ENCODE measurements at places on chromosomes 3 and 15.

- no peak for DNase-seq
These were observed 18.2 kb upstream of the GJD2 start for GRCh38 chr15:34773013-34773412.

DNA sequence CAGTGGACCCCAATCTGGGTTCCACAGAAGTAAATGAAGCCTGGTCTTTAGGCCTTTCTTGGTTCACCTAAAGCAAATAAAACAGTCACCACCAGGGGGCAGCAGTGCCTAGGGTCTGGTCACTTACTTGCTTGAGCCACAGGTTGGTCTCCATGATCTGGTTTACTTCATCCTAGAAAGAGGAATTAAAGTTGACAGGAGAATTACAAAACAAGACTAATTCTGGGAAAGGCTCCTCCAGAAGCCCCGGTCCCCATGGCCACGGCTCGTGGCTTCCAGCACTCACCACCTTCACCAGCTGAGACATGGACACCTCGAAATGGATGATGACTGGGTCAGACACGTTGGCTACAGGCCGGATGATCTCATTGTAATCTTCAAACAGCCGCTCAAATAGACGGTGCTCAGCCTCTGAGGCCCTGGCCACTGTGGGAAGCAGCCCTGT lies 2.3 kb downstream of the CHRNA3 start:
- DNase-seq, result peak; percentile 66

DNA sequence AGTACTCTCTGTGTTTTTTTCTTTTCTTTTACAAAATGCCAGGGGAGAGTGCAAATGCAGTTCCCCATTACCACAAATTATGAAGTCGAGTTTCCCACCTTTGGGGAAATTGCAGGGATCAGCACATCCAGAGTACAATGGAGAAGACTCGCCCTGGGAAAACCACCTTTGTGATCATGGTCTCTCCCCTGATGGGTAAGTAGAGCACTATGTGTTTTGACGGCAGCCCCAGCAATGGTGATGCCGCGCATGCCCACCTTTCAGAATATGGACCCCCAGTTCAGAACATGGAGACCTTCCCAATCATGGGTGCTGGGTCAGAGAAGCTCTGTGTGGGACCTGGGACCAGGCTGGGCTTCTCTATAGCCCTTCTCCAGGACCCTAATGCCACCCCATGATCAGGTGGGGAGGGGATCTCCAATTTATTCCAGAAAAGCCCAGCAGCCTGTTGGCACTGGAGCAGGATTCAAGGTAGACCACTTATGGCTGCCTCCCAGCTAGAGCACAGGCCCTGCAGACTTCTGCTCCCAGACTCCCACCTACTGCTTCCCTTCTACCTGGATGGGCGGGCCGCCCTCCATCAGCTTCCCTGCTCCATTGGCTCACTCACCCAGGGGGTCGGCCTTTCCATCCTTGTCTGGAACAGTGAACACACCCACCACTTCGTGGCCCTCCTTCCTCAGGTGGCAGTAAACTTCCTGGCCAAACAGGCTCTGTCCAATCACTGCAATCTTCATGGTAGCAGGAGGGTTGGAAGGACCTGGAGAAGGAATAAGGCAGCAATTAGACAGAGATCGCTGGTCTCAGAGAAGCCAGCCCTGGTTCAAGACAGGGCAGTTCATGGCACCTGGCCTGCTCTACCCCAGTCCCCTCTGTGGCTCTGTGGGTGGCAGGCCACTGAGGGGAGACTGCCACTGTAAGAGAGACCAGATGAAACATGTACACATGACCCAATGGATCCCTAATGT lies 19.9 kb downstream of the ALDH1L1 start:
- no peak for DNase-seq

DNA sequence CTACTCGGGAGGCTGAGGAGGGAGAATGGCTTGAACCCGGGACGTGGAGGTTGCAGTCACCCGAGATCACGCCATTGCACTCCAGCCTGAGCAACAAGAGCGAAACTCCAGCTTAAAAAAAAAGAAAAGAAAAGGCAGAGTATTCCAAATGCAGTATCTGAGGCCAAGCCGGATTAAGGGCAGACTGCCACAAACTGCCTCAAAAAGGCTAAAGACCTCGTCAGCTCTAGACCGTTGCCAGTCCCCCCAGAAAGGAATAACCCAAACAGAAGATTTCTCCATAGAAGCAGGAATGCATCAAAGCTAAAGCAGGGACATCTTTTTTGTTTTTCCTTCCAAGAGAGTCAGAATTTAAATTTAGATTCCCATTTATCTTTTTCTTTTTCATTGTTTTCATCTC lies 72.9 kb downstream of the TM4SF4 start:
- no peak for DNase-seq

DNA sequence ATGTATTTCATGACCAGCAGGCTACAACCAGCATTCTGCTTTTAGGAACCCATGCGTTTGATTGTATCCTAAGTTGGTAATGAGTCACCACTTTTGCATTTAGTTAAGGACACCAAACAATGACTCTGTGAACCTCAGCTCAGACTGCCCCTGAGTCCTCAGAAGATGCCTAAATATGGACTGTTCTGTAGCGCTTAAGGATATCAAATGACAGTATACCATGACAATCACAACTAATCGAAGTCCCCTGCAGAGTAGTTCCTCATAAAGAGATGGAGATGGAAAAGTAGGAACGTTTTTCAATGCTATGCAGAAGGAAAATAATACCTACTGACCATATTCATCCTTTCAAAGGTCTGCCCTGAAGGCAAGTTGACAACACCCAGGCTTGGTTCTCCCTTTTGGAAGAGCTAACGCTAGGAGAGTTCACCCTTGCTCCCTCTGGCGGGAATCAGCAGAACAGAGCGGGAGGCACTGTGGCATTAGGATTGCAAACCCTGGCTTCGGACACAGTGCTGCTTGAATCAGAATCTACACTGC lies 508.6 kb downstream of the FHIT start:
- DNase-seq, result no peak

- DNase-seq, result no peak
These were observed 26.9 kb downstream of the DNASE1L3 start for GRCh38 chr3:58183891-58184290.

DNA sequence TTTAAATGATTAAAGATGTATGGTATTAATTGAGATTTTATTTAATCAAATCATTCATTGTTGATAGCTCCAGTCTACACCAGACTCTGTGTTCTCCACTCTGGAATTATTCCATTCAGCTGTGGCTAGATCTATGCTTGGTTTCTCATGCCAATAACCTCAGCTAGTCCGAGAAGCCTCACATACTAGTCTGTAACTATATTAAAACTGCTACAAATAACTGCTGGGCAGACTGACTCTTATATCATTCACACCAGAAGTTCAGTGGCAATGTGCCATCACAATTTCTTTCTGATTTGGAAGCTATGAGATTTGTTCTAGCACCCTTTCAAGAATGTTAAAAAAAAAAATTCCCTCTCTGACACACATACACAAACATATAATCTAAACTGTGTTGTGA lies 947.3 kb downstream of the ROBO1 start:
- no peak for DNase-seq

- DNase-seq, result no peak
These were observed 59.8 kb downstream of the CHCHD4 start for GRCh38 chr3:14064910-14065309.

- no peak for DNase-seq
These were observed 27.8 kb downstream of the ATP1B3 start for GRCh38 chr3:141904203-141904602.

- DNase-seq, result no peak
These were observed 118.6 kb upstream of the PRR20G start for GRCh38 chr3:127406309-127407025.

DNA sequence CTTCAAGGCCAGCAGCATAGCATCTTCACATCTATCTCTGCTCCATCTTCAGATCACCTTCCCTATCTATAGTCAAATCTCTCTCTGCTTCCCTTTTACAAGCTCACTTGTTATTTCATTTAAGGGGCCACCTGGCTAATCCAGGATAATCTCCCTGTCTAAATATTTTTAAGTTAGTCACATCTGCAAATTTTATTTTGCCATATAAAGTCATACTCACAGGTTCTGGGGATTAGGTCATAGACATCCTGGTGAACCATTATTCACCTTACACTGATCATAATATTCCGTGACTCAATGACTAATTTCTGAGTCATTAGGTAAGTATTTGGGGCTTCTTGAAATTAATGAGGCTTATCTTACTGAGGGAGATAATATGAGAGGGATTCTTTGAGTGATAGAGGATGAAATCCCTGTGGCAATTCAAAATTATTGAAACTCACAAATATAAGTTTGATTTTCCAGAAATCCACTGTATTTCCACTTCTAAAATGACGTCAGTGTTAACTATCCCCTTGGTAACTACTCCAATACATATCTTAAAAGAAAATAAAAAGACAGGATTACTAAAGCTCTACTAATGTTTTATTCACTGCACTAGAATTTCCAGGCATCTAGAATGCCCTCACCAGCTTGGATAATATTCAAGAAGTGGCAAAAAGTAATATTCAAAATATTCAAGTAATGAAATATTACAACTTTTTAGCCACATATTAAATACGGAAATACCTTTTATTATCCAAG lies 93.7 kb upstream of the RBMS3 start:
- no peak for DNase-seq

GRCh38 chr3:119357190-119357589 lies 63.0 kb downstream of the ARHGAP31 start:
- no peak for DNase-seq

GRCh38 chr3:14602804-14603644 lies 48.5 kb upstream of the CCDC174 start:
- no peak for DNase-seq

DNA sequence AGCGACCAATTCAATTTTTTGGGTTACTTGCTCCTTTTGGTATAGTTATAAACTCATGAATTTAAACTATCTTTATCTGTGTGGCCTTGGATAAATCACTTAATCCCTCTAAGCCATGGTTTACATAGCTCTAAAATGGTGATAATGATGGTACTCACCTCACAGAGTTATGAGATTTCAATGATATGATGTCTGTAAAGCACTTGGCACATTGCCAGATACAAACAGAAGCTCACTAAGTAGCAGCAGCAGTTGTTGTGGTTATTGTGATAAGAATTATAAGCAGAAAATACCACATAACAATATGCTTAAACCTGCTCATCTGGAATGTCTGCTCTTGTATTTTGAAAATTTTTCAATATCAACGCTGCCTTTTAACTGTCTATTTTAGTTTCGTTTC lies 185.1 kb upstream of the SNTN start:
- DNase-seq, result no peak

DNA sequence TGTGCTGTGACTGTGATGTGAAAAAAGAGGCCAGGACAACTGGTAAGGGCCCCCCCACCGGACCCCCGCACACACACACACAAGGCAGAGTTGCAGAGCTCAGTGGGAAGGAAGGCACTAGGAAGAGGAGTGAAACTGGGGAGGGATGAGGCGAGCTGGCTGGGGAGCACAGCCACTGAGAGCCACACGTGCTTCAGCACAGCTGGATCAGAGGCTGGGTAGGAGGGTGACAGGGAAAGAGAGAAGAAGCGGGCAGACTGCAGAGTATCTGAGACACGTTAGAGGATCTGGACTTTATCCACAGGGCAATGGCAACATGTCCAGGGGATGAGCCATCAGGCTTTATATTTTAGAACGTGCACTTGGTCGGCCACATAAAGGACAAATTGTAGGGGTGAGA lies 38.0 kb upstream of the TKT start:
- DNase-seq, result no peak

GRCh38 chr3:7847021-7847420 lies 654.6 kb upstream of the LMCD1 start:
- DNase-seq, result no peak

DNA sequence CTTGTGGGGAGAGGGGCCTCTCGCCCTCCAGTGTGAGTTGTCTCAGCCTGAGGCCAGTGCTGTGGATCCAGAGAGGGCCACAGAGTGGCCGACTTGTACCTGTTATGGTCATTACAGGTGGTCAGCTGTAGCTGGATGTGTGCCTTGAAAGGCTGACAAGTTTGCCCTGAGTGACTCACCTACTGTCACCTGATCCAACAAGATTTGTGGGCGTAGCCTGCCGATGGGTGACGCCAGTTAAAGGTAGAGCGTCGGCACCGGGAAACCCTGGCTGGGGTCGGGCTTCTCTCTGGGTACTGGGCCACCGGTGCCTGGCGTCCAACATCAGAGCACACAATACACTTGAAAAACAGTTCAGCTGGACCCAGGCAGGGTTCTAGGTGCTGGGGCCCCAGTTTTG lies 2.8 kb upstream of the ISG20 start:
- peak; percentile 62 for DNase-seq

DNA sequence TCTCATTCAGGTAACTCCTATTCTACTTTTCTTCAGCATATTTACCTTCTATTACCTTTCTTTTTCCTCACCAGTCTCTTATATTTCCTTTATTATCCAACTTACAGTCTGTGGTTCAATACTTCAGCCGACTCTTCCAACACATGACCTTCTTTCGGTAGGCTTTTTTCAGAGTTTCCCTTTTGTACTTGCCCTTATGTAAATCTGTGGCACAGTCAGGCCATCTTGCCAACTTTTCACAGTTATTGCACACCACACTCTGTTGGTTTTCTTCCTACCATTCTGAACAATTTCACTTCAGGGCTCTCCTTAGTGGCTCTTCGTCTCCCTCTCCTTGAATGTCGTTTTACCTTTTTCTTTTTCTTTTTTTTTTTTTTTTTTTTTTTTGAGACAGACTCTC lies 427.8 kb downstream of the LPP start:
- no peak for DNase-seq

DNA sequence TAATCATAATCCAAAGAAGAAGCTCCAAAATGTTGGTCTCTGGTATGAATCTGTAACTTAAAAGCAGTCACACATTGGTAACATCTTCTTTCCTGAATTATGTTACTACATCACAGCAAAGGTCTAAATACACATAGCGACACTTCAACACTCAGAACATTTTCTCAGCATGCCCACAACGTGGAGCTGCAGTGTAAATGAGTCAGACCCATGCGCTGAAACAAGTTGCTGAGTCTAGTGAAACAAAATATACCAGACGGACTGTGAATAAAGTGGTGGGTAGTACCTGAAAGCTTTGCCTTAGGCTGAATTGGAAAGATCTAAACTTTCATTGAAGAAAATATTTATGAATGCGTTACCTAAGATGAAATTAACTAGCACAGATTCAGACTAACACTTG lies 33.2 kb upstream of the GOLGA8B start:
- DNase-seq, result no peak

- no peak for DNase-seq
These were observed 114.9 kb upstream of the MLF1 start for GRCh38 chr3:158456114-158456513.

GRCh38 chr3:50128001-50128400 lies 27.1 kb upstream of the SEMA3F start:
- no peak for DNase-seq

DNA sequence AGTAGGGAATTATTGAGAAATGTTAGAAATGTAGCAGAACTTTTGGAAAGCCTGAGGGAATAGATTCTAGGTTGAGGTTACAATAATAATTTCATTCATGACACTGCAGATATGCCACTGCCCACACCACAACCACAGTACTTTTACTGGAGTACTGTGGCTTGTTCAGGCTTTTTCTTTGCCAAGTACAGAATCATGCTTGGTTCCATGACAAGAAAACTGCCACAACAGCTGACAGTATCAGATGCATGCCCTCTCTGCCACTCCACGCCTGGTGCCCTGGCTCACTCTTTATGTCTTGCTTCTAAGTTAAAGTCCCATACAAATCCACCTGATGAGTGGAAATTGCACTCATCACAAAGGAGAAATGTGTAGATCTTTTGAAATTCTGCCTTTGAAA lies 398.6 kb downstream of the ZIC1 start:
- DNase-seq, result no peak
